Stimulated activated CD4-positive, alpha-beta T cell treated with anti-CD3 and anti-CD28 coated beads, TNF-alpha, amount 100 ng/mL, for 4 hours (primary cell): ENCODE measurements at places on chromosomes 11 and 22.
A peak's percentile ranks its signal among the peaks of the same experiment; 100 is the strongest.

- no peak for DNase-seq
These were observed 12.6 kb downstream of the TCIRG1 start for GRCh38 chr11:68051191-68052136.

DNA sequence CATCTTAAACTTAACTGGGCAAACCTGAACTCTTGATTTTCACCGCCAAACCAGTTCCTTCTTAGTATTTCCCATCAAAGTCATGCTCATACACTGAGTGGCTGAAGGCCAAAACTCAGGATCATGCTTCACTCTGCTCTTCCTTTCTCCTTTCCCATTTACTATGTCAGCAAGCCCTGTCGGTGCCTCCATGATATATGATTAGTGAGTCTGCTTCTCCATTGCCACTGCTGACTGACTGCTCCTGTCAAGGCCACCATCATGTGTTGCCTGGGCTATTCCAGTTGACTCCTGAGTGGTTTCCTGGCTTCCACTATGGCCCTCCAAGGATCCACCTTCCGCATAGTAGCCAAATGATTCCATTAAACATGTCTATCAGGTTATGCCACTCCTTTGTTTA is 42.8 kb upstream of the AMPD3 start:
- no peak for DNase-seq

DNA sequence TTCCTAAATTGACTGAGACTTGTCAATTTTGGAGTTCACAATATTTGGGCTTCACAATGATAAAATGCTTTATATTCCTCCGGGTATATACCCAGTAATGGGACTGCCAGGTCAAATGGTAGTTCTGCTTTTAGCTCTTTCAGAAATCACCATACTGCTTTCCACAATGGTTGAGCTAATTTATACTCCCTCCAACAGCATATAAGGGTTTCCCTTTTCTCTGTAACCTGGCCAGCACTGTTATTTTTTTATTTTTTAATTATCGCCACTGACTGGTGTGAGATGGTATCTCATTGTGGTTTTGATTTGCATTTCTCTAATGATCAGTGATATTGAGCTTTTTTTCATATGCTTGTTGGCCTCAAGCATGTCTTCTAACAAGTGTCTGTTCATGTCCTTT is 21.8 kb downstream of the NARS2 start:
- DNase-seq: no peak

DNA sequence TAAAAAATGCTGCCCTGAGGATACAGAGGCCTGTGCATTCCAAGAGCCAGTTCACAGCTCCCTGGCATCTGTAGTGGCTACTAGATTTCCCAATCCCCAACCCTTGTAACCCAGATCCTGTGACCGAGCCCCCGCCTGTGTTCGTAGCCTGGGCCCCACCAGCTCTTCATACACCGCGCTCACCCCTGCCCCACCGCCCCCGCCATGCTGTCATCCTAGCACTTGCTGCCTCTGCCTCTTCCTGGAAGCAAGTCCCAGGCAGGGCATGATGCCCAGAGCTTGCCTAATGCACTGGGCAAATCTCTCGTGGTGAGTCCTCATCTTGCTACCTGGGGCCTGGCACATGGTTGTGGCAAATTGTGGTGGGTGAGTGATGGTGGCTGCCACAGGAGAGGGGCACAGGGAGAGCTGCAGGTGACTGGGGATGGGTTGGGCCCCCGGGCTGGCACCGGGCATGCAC is 7.1 kb downstream of the MGAT3 start:
- DNase-seq: no peak

GRCh38 chr11:31509051-31509428 is 382 bp downstream of the IMMP1L start:
- DNase-seq: no peak

- DNase-seq: no peak
These were observed 7.8 kb downstream of the LARGE2 start for GRCh38 chr11:45930031-45930794.

- no peak for DNase-seq
These were observed 51.3 kb downstream of the PRDM10 start for GRCh38 chr11:129951201-129951865.

- DNase-seq: no peak
These were observed 26.9 kb downstream of the PPFIA1 start for GRCh38 chr11:70297341-70297740.

DNA sequence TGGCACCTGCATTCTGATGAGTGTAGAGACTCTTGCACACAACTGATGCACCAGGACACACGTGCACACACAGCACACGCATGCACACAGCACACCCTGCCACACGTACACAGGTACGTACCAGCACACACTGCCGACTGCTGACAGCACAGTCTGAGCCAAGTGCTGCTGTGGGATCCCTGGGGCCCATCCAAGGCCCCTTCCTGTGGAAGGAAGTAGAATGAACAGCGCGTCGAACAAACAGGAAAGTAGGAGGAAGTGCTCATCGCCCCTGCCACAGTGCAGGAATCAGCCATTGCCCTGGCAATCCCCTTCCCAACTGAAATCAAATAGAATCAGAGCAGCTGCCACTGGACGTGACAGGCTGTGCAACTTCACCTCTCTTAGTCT is 57.9 kb downstream of the CD82 start:
- DNase-seq: no peak

DNA sequence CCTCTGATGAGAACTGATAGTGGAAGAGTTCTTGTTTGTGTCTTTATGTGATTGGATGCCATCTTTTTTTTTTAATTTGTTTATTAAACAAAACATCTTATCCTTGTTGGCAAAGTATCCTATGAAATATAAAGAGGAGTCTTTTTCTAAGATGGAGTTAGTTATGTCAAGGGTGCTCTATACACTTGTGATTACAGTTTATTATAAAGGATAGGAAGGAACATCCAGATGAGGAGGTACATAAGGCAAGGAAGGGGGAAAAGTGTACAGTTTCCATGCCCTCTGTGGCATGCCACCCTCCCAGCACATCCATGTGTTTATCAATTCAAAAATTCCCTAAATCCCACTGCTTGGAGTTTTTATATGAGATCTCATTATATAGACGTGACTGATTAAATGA is 7.4 kb upstream of the RBMXL2 start:
- DNase-seq: no peak

DNA sequence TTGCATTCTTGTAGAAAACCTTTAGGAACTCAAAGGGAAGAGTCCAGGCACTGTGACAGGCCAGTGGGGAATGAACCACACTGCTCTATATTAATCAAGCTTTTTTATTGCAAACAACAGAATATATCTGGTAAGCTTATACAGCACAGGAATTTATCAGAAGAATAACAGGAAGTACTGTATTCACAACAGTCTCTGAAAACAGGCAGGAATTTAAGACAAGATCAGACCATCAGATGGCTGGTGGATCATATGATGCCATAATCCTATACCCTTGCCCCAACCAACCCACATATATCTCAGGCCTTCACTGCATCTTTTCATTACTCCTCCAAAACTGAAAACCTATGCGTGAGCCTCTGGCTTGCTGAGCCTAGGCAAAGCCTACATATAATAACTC is 1.0 kb upstream of the HTATIP2 start:
- no peak for DNase-seq

DNA sequence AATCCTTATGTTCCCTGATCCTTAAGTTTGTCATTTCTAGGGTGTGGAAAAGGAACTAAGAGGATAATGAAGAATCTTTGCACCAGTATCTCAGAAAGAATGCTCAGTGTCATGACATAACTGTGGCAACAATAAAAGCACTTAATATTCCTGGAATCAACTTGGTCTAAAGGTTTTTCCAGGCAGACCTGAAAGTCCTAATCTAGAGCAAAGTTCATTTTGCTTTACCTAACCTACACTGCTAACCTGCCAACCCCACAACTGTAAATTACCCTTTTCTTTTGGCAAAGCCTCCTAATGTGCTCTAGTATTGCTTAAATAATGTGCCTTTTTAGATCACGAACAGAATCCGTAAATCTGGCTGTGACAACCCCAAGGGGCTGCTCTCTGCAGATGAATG is 82.5 kb downstream of the AMBRA1 start:
- no peak for DNase-seq

DNA sequence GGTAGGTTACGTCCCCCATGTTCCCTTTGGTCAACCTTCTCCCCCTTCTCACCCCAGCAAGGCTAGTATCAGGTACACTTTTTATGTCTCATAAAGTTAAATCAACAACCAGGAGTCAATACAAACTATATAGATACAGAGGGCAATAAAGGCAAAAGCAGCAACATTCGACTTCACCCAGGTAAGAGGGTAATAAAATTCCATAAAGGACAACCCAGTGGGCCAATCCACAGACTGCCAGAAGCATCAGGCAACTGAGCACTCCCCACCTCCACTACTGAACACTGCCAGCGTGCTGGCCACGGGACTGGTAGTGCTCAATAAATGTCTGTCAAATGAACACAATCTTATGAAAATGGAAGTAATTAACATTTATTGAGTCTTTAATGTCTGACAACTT is 5.1 kb upstream of the MS4A18 start:
- no peak for DNase-seq

GRCh38 chr11:44950625-44951476 is at the start of gene TP53I11:
Gene TP53I11, minus strand, starts transcription at chr11:44950883. Its CDS starts 12,548 bp downstream, at chr11:44938335.
- peak; percentile 56 for DNase-seq

- no peak for DNase-seq
These were observed 12.2 kb downstream of the PHLDB1 start for GRCh38 chr11:118619444-118620197.

DNA sequence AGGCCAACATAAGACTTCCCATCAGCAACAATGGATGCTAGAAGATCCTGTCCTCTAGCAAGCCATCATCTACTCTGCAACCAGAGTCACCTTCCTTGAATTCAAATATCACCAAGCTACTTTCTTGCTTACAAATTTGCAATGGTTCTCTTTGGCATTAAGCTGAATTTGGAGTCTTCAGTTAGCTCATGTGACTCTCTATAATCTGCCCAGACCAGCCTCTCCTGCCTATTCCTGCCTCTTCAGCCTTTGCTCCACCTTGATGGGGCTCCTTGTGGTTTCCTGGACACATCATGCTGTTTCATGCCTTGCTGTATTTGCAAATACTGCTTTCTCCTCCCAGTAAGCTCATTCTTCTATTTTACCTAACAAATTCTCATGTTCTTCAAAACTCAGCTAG is 82.3 kb downstream of the RASSF10 start:
- DNase-seq: no peak

GRCh38 chr11:69891421-69892236 is 72.4 kb upstream of the FGF3 start:
- no peak for DNase-seq

DNA sequence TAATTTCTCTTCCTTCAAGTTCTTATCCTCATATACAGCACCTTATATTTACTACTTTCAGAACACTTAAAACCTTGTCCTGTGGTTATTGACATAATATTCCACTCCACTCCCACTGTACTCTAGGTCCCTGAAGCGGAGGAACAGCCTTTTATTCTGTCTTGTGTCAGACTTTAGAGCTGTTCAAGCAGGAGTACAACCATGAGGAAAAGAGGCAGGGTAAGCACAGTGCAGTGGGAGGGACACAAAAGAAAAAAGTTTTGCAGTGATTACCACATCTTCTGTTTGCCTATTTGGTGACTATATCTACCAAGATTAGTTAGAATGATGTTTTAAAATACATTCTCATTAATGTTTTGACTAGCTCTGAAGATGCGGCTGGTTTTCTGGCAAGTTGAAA is 122.0 kb upstream of the CEP126 start:
- DNase-seq: no peak

DNA sequence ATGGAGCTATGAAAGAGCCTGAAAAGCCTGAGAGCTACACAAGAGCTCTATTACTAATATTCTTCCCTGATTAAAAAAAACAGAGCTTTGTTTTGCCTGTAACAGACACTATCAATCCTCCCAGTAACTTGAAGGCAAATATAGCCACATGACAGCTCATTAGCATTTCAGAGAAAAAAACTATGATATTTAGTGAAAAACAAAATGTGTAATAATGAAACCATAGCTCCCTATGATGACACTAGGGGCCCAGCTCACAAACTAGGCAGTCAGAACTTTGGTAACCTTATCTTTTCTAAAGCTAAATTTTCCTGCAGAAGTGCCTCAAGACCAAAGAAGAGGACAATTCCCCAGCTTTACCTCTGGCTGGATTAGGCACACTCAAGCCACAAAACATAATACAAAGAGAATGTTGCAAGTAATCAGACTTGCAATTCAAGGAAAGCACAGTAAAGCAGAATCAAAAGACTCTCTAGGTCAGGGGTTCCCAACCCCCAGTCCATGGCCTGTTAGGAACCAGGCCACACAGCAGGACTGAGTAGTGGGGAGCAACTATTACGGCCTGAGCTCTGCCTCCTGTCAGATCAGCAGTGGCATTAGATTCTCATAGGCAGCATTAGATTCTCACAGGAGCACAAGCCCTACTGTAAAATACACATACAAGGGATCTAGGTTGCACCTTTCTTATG is 53.3 kb downstream of the MRTFA start:
- DNase-seq: no peak

GRCh38 chr11:1761857-1762536 is 1.7 kb downstream of the CTSD start:
- DNase-seq: no peak

GRCh38 chr11:17600316-17601255 is 53.5 kb downstream of the OTOG start:
- DNase-seq: no peak

DNA sequence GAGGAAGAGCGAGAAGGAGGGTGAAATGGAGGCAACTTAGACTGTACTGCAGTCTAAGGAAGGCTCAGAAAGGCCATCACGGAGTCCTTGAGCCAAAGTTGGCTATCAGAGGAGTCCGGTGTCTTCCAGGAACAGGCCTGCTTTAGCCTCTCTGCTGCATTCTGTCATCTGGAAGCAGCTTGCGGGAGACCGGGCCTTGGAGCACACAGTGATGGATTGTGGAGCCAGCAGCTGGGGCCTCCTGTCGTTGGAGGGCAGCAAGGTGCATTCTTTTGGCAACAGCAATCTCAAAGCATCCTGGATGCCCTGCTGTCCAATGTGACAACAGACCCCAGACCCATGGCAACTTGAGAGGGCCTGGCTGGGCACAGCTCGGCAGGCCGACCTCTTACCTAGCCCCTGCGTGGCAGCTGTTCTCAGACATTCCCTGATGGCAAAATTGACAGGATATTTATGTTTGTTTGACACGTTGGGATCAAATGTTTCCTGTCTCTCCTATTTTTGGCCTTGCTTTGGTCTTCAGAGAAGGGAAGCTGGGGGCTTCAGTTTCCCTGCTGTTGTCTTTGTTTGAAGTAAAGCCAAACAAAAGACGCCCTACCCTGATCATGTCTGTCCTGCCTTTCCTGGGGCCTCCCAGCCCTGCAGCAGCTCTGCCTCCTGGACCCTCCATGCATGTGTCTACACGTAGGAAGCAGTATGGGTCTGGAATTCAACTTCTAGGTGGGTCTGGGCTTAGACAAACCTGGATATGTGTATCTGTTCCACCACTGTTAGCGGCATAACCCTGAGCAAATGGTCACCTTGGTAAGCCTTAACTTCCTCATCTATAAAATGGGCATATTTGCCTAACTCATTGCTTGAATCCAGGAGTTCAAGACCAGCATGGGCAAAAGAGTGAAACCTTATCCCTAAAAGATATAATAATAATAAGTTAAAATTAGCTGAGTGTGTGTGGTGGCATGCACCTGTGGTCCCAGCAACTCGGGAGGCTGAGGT is 43.9 kb upstream of the LMO2 start:
- DNase-seq: no peak

GRCh38 chr11:8392166-8392565 is 128.5 kb upstream of the LMO1 start:
- no peak for DNase-seq
